B cell (primary cell): ENCODE measurements at places on chromosomes 5 and 9.
A peak's percentile ranks its signal among the peaks of the same experiment; 100 is the strongest.

DNA sequence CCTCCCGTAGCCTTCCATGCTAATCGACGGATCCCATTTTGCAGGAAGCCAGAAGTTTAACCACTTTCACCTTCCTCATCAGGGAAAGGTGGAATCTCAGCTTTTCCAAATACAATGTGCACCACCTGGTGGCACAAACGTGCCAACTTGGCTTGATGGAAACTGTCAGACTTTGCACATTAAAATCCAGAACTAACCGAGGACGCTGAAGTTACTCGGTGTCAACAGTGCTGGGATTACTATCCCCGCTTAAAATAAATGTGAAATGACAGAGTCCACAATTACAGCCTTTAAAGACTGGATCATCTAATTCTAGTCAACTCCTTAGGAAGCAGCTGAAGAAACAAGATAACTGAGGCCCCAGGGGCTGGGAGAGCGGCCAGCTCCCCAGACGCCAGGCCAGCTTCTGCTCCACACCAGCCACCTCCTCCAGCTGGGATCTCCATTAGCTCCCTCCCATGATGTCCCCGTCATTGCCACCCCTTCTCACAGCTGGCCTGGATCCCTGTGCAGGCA lies 50.1 kb upstream of the RETREG1 start:
- DNase-seq, result peak; percentile 18

- no peak for DNase-seq
Measured at GRCh38 chr5:43482490-43483297, 971 bp downstream of the TMEM267 start.

- DNase-seq, result no peak
Measured at GRCh38 chr5:42982107-42982622, 58.0 kb downstream of the ANXA2R start.

DNA sequence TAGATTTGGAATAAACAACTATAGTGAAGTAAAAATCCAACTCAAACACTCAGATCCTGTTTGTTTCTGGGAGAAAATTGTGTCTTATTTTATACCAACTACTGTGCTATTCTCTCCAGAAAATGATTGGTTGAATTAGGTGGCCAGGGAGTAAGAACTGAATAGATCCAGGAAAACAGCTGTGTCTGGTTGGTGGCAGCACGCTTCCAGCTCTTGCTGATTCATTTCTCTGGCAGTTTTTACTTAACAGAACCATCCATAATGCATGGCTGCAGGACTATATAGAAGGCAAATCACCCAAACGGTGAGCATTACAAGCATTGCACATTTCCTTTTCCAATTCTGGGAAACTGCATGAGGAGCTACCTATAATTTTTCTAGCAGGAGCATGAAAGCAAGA lies 29.5 kb downstream of the DMAC1 start:
- DNase-seq, result no peak

DNA sequence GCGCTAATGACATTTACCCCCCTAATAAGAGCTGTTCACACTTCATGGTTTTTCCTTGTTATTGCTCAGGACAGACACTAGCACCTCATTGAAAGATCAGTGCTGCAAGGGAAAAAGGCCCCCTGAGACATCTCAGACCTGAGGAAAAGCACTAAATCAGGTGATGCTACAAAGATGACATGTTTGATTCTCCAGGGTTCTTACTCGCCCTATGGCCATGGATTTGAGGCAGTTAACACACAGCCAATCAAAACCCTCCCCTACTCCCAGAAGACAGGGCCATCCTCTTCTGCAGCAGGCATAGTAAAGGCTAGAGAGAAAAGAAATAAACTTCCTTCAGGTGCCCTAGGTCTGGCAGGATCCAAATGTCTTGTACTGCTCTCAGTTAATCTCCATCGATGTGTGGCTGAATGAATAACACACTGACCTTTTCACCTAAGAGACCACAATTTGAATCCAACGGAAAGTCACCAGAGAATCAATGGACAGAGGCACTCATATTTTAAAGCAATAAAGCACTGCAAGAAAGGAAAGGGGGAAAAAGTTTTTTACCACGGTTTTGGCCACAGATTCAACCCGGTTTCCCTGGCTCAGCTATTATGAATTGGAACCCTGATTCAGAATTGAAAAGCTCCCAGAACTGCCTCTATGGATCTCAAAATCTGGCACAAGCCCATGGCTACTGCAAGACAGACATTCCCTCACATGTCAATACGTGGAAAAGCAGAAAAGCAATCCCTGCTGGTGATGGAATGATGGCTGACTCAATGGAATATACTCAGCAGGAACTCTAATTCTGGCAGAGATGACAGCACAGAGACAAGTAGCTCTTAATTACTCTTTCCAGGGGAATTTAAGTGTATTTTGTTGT lies 329.5 kb downstream of the BNC2 start:
- DNase-seq, result no peak

DNA sequence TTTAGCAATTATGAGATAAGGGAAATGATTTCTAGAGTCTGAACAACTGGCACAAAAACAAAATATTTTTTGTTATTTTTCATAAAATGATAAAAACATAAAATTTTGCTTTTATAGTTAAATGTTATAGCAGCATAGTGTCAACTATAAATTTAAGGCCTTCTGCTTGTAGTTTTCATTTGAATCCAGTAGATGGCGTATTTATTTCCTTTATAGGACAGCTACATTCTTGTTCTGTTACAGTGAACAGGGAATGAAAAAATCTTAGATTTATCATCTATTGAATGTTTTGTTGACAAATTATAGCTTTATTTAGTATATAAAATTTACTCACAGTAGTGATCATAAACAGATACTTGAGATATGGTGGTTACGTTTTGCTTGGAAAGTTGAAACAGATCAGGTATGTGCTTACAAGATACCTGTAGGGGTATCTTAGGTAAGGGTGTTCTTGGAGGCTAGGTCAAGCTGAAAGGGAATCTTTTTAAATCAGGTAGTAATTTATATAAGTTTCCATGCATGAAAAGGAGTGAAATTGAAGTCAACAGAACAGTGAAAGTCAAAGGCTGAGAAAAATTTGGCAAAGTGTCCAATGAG lies 239.3 kb upstream of the GRIN3A start:
- peak; percentile 17 for DNase-seq

- no peak for DNase-seq
Measured at GRCh38 chr5:45252978-45253377, 443.2 kb downstream of the HCN1 start.

DNA sequence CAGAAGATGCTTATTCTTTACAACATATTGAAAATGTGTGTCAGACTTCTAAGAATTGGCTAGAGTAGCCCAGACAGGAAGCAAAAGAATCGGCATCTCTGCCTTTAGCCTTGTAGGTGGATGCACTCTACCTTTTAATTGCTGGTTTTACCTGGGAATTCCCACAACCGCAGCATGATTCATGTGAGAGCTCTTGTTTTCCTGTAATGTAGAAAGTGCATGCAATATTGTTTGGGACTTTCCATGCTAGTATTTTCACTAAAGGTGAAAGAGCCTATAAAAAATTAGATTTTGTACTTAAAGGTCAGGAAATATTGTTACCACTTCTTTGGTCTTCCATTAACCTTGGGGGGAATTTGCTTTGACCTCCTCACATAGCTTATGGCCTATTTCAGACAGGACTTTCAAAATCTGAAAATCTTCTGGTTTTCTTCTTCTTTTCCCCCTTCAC lies 89.8 kb downstream of the NTRK2 start:
- peak; percentile 12 for DNase-seq

GRCh38 chr5:14174230-14174636 lies 31.1 kb downstream of the TRIO start:
- DNase-seq, result peak; percentile 62

GRCh38 chr9:126599047-126599650 lies 14.6 kb upstream of the LMX1B start:
- no peak for DNase-seq
